Epithelial cell of esophagus (primary cell): ENCODE measurements at places on chromosomes 1 and 21.
A peak's percentile ranks its signal among the peaks of the same experiment; 100 is the strongest.

- no peak for DNase-seq
Observed at GRCh38 chr1:179663810-179664209, 72.2 kb downstream of the TDRD5 start.

- DNase-seq: no peak
Observed at GRCh38 chr1:214326406-214326805, 45.4 kb downstream of the SMYD2 start.

GRCh38 chr1:201500670-201501120, 6.2 kb downstream of the CSRP1 start:
- DNase-seq: no peak

DNA sequence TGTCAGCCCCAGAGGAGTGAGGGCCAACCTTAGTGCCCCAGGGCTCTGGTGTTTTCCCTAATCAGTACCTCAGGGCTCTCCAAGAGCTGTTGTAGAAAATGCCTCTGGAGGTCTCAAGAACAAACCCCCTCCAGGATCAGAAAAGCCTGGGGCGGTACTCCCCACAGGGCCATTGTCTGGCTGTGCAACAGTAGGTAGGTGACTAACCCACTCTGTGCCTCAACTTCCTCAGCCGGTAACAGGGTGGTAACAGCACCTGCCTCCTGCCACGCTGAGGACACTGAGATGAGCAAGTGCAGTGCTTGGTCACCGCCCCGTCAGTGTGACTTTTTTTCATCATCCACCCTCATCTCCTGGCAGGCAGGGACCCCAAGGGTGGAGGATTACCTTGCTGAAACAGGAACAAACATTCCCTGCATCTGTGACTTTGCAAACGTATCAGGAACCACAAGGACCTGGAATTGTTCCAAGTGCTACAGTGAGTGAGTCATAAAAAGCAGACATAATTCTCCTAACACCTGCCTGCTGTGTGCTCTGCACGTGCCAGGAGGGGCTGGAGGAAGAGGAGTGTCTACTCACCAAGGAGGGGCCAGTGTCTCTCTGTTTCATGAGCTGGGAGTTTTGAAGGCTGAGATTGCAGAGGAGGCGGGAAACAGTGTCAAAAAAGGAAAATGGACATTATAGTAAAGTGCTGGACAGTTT, 440.8 kb downstream of the NPHP4 start:
- peak; percentile 27 for DNase-seq

GRCh38 chr1:187977298-187977697, 1148.5 kb downstream of the PLA2G4A start:
- DNase-seq: no peak

DNA sequence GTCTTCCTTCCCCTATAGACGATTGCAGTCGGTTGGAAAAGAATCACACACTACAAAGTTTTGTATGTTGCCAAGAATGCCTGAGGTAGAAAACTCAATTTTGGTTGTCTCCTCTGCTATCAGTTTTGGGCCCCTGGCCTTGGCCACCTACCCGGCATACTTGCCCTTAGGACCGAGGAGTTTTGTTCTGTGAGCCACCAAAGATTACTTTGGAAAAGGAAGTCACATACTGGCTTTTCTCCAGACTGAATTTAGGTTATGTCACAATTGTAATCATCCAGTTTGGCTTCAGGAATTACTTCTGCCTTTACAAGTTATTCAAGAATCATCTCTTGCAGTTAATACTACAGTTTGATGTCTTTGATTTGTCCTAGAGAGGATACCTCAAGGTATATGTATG, 71.4 kb downstream of the RGL1 start:
- no peak for DNase-seq

DNA sequence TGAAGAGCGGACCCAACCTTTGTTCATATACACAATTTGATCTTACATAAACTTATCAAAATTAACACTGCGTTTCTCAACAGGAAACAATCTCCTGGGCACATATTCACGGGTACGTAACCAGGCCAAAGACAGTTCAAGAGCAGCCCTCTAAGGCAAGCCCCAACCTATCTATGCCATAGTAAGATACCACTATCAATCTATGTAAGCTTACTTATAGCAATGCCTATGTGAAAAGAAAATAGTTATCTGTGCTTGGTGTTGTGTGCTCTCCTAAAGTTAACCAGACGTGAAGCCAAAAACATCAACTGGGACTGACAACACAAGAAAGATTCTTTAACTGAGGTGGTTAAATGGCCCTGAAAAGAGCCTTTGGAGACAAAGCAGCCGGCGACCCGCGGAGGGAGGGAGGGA, 49.4 kb upstream of the BOLA1 start:
- DNase-seq: peak; percentile 19

DNA sequence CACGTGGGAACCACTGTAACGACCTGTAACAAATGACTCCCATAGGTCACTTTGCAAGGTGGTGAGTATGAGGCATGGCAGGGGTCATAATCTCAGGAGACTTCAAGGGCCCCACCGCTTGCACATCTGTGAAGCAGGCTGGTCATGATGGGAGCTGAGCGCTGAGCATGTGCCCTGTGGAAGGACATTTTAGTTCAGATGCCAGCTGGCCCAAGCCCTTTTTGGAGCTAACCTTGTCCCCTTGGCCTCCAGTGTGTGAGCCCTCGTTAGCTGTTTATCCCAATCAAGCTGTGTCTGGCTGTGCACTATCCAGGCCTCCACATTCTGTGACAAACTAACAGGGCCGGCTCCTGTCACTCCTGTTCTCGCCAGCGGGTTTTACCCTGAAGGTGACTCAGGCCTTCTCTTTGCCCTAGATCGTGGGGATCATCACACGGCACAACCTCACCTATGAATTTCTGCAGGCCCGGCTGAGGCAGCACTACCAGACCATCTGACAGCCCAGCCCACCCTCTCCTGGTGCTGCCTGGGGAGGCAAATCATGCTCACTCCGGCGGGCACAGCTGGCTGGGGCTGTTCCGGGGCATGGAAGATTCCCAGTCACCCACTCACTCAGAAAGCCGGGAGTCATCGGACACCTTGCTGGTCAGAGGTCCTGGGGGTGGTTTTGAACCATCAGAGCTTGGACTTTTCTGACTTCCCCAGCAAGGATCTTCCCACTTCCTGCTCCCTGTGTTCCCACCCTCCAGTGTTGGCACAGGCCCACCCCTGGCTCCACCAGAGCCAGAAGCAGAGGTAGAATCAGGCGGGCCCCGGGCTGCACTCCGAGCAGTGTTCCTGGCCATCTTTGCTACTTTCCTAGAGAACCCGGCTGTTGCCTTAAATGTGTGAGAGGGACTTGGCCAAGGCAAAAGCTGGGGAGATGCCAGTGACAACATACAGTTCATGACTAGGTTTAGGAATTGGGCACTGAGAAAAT, 7.6 kb downstream of the NPPA start:
- DNase-seq: no peak

DNA sequence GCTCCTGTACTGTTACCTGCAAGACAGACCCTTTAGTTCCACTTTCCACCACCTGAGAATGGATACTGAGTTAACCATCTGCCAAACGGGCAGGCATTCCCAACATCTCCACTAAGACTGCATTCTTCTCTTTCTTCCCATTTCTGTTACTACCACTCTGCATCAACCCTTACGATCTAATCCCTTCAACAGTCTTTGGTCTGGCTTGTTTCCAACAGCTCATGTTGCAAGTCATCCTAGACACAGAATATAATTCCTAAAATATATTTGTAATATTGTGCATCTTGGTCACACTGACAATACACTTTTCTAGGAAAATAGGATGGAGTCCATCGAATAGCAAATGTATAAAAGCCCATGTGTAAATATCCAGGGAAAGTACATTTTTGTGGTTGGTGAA, 166.7 kb downstream of the SIPA1L2 start:
- DNase-seq: no peak

GRCh38 chr1:218887141-218887925, 286.3 kb upstream of the LYPLAL1 start:
- DNase-seq: peak; percentile 36

DNA sequence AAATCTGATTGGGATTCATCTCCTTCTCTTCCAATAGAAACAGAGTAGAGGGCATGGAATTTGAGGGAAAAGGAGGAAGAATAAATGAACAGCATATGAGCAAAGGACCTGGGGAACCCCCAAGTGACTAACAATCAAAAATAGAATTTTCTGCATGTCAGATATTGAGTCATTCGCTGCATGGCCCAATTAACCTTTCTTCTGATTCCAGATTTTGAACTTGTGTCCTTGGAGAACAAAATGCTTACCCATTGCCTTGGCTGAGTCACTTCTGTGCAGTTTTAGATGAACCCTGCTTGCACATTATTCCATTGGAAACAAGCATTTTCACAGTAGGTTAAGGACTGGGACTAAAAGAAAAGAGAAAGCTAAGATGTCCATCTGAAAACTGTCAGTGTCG, 390.5 kb downstream of the ST6GALNAC3 start:
- DNase-seq: peak; percentile 2

DNA sequence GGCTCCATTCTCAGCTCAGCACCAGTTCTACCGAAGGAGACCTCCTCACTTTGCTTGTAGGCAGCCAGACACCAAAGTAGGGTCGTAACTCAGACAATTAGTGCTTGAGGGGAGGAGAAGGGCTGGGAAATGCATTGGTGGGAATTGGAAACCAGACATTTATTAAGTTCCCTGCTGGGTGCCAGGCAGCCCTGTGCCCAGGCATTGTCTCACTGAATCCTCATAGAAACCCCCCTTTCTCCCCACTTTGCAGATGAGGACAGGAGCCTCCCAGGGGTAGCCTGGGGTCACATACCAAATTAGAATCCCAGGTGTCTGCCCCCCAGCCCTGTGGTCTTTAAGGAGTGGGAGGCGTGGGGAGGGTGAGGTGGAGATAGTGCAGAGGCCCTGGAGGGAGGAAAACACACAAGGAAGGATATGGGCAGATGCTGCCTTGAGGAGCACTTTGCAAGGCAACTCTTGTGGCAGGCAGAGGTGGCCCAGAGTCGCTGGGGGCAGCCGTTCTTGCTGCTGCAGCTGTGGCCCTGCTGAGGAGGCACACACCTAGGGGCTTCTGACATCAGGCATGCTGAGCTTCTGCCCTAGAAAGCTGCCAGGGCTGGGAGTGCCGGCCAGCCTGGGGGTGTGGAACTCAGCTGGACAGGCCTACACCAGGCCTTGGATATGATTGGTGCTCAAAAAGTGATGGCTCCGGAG, 29.4 kb downstream of the CDK18 start:
- DNase-seq: no peak

DNA sequence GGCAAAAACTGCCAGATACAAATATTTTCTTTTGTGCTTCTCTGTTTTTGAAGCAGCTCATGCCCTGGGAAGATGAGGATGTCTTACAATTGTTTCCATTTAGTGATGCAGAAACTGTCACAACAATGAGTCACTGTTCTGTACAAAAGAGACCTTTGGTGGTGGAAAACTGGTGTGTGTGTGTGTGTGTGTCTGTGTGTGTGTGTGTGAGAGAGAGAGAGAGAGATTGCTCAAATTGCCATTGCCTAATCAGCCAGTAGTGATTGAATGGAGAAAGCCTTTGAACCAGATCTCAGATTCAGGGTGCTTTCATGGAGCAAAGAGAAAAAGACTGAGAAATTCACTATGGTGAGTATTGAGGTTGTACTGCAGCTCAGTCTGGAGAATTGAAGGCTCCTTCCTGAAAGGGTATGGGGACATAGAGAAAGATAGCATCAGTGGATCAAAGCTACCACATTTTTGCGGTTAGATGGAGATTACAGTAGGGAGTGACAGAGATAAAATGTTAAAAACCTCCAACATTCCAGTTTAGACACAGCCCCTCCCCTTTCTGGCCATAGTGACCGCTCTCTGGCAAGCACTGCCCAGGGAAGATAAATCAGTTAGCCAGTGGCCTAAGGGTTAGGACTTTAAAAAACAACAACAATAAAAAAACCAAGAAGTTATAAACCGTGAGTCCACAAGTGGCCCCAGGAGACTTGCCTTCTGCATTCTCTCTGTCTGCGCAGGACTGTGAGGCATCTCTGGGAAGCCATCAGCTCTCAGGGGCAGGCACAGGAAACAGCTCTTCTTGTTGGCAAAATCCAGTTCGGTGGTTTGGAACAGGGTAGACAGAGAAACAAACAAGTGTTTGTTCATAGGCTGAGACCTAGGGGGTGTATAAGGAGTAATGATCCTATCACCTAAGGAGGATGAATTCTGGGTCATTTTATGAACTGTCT, 406.5 kb downstream of the DUSP10 start:
- peak; percentile 54 for DNase-seq

DNA sequence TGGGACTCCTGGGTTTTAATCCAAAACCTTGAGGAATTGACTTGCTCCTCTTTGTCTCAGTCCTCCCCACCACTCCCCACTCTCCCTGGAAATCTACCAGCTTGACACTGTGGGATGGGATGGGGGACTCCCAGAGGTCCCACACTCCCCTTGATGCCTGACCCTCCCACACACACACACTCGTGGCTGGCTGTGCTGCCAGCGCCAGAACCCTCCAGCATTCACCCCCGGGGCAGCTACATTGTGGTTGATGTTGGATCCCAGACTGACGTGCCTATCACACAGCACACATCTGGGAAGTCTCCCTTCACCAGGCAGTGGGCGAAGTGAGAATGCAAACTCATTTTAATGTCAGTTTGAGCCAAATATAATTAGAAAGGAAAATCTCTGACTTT, 10.0 kb downstream of the KIRREL1 start:
- no peak for DNase-seq

- DNase-seq: no peak
Observed at GRCh38 chr1:208059409-208060001, 148.6 kb upstream of the CD34 start.

DNA sequence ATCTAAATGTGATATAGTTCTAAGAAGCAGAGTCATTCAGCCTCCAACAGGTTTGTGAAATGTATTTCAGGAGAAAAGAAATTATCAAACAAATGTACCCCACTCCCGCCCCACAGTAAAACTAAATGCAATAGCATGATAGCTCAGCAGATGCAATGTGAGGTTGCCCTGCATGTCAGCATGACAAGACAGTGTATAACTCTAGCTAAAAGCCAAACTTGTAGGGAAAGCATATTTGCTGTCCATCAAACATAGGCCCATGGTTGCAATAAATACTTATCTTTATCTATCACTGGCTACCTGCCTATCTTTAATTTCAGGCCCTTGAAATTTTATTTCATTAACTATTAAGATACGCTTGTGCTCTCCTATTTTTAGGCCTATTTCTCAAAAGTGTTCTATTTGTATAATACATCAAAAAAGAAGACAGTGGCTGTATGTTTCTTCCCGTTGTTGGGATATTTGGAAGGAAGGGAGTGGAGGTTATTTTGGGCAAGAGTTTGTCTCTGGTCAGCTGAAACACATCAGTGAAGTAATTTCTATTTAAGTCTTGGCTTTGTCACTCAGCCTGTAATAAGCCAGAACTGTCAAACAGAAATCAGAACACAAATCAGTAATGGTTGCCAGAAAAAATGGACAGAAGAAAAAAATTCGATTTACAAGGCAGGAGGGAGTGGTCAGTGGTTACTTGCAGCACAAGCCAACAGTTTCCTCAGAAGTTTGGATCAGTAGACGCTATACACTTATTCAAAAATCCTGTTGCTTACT, 307.4 kb upstream of the ADGRL2 start:
- DNase-seq: no peak

DNA sequence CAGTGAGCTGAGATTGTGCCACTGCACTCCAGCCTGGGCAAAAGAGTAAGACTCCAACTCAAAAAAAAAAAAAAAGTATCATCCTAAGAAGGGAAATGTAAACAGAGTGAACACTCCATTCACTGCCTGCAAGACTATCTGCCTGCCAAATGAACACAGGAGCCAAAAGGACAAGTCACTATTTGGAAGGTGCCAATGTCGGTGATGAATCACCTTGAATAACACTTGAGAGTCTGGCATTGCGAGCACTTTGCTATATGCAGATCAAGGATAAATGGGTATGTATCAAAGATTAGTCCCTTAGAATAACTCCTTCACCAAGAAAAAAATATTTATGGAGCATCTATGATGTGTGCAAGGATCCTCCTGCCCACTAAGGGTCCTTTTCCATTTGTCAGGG, 6.6 kb downstream of the UBR4 start:
- DNase-seq: peak; percentile 88

GRCh38 chr1:111392460-111392945, 35.0 kb downstream of the OVGP1 start:
- DNase-seq: no peak
